H9 (cell line): ENCODE measurements at places on chromosomes 2 and 18. TPM values are rescaled to one million over a fixed set of nuclear protein-coding genes. Genes with fewer than 3 reads are reported as not detected.

Gene CDK15
- not detected in 2 replicates for total RNA-seq

Gene KCNJ3
- 0.11 TPM in 1 of 2 replicates, not detected in the other for total RNA-seq

Gene HNRNPA3
- total RNA-seq = 405 and 419 TPM in 2 replicates

Gene TRAK2
- 13.8 and 14.2 TPM in 2 replicates for total RNA-seq

Gene ARHGEF4
- 12.5 and 12.6 TPM in 2 replicates for total RNA-seq

Gene CAVIN2
- not detected in 2 replicates for total RNA-seq
